Effector CD4-positive, alpha-beta T cell (primary cell): ENCODE measurements at places on chromosomes 3 and 15.

- DNase-seq = no peak
Observed at GRCh38 chr15:93066224-93066681, 22.8 kb downstream of the RGMA start.

DNA sequence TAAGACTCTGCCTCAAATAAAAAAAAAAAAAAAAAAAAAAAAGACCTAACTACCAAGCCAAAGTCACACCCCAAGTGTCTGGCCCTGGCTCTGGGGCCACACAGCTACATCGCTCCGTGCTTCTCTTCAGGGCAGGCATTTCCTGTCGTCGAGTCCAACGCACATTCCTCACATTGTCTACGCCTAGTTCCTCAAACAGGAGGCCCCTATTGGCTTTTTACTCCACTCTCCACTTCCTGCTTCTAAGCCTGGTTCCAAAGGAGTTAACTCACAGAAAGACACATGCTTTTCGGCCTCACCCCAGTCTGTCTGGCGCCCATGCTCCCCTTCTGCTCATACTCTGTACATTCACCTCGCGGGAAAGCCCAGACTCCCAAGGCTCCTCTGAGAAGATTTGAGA is 28.8 kb downstream of the KNG1 start:
- DNase-seq = no peak

DNA sequence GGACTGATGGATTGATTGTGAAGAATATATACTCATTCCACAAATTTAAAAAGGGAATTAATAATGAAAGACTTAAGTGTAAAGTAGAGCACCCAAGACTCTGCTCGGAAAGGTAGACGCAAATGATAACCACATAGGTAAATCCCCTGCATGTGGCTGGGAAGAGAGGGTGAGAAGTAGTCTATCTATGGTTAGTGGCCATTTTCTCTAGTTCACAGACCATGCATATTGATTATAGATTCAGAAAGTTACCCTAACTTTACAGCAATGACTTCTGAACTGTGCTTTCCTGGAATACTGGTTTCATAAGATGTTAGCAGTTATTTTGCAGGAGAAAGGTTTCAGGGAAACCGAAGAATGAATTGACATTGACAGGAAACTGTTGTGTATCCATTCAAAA is 51.7 kb downstream of the CASR start:
- DNase-seq = no peak

DNA sequence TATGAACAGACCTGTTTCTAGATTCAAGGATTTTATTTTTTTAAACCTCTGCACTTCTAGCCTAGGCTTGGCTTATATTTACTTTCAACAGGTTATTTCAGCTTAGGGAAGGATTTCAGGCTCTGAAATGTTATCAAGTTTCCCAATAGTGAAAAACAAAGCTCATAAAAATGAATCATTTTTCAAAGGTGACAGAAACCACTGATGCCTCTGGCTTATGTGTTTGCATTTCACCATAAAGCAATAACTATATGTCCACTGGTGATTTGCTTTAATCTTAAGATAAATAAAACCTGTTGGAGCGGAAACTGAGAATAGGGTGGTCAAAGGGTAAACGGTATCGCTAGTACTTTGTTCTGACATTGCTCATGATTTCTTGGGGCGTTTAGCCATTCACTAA is 141.2 kb upstream of the LRIG1 start:
- DNase-seq = no peak

GRCh38 chr3:74409066-74409465 is 205.4 kb downstream of the CNTN3 start:
- no peak for DNase-seq

GRCh38 chr15:65044724-65045481 is at the start of gene SLC51B:
TSS of gene SLC51B (plus strand) at chr15:65045387. CDS start at chr15:65050005, 4,618 bp downstream.
- DNase-seq = no peak

- no peak for DNase-seq
Observed at GRCh38 chr3:101170062-101170771, 150.2 kb downstream of the IMPG2 start.

DNA sequence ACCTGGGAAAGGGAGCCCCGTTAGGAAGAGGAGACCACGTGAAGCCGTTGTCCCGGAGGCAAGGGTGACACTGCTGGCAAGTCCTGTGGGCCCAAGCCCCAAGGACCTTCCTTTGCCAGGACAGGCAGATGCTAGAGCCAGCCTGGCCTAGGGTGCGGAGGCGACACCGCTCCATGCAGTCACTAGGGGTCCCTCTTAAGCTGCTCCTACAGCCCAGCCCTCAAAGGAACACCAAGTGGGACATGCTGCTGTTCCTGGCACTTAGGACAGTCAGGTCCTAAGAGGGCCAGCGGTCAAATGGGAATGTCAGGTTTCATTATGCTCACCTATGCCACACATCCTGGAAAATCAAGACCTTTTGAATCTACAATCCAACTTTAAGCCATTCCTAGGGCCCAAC is 59.7 kb downstream of the RPN1 start:
- DNase-seq = no peak

GRCh38 chr15:92393071-92393979 is at the start of gene ST8SIA2:
TSS of gene ST8SIA2 (plus strand) at chr15:92393881. CDS start at chr15:92394065, 184 bp downstream.
- no peak for DNase-seq

GRCh38 chr3:134693804-134694203 is 43.0 kb upstream of the KY start:
- no peak for DNase-seq
